ENCODE measurements at places on chromosomes 3 and 15.

GRCh38 chr3:126087552-126088175 lies 3.7 kb upstream of the SLC41A3 start:
- DNase-seq: no peak

DNA sequence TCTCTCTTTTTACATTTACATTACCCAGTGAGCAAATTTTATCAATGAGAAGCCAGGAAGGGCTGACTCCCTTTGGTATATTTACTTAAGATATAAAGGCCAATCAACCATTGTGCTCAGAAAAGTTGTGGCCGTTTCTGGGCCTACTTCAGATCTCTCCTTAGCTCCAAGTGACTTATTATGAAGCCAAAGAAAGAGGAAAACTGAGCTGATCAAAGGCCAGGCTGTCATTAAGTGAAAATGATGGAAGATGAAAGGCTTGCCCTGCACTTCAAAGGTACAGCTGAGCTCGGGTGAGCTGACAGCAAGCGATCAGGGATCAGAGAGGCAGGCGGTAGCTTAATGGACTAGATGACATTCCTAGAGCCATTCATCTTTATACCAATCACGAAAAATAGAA lies 24.8 kb downstream of the VGLL4 start:
- no peak for DNase-seq

GRCh38 chr3:13846716-13847570 lies 32.9 kb downstream of the WNT7A start:
- DNase-seq: no peak

GRCh38 chr3:48151058-48151806 lies 37.0 kb downstream of the CDC25A start:
- DNase-seq: peak; percentile 57

DNA sequence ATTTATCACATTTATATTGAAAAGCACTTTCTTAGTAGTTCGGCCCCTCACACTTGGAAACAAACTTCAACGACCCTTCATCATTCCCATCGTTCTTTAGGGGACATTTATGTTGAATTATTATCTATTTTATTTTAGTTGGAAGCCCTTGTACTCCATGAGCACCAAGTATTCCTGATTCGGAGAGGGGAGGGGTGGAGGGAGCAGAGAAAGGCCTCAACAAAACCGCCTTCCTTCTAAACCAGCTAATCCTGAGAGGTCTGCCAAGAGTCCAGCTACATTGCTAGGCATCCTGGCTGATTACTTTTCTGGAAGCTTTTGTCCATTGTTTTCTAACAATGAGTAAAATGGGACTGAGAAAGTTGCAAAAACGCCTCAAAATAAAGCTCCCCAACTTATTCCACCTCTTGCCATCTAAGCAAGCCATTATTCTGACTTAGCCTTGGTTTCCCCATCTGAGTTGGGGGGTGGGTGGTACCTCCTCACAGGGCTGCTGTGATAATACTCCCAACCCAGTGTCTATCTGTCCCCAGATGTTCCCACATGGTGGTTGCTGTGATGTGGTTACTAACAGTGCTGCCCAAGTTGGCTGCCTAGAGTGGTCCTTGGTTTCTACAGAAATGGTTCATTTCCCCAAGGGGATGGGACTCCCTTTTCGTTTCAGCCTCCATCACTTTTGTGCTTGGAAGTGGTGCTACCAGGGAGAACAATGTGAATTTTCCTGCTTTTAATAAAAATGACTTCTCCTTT lies 1.2 kb upstream of the TMEM158 start:
- DNase-seq: no peak

DNA sequence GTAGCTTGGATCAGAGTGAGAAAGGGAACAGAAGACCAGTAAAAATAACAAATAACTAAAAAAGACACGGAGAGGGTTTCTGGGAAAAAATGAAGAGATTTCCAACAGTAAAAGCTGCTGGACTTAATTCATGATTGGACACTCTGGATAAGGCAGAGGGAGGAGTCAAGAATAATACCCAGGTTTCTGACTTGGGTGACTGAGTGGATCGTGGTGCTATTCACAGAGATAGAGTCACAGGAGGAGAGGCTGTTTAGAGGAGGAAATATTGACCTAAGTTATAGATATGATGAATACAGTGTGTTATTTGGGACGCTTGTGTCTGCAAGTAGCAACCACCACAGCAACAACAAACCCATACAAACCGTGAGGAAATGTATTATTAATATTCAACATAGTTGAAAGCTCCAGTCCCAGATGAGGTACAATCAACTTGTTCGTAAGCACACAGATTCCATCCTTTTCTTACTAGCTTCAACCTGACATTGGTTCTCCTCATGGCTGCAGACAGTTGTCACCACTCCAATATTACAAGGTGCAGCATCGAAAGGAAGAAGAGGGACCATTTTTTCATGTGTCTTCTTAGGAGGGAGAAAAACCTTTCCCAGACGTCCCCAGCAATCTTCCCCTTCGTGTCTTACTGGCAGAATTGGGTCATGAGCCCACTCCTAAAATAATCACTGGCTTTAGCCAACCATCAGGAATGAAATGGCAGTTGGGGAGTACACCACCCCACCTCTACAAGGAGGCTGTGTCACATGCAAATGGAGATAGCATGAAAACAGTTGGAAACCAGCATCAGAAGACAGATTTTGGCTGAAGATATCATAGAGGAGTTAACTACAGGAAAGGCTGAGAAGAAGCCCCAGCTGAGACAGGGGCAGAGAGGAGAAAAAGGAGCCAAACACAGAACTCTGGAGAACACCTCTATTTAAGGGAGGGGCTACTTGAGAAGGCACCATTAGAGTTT lies 387.8 kb downstream of the SHQ1 start:
- no peak for DNase-seq

DNA sequence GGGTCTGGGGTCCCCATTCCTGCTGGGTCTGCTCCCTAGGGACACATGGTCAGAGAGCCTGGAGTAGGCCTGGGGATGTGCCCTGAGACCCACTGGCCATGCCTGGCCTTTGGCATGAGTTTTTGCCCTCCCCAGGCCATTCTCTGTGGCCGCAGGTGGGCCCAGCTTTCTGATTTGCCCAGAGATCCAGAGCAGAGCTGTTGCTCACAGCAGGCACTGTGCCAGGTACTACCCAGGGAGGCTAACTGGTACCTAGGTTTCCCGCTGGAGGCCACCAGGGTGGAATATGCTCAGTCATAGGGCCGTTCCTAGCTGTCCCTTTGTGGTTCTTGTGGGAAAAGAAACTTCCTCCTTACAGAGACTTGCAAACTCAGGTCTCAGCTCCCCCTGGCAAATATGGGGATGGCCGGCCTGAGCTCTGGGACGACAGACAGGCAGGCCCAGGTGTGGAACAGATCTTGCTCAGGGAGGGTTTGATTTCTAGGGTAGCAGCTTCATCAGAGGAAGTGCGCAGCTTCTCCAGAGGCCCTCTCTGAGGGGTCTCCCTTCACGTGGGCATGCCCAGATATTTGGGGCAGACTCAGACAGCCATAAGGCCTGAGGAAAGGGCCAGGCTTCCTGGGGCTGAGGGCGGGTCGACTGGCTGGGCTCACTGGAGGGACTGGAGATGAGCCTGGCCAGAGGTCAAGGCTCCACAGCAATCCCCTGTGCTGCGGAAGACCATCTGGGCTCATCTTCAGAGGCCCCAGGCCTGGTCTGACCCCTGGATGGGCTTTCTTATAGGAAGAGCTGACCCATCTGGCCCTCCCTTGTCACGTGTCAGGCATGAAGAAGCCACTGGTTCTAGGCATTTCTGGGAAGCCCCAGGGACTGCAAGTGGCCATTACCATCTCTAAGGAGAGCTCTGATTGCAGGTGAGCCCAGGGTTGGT lies 28.0 kb downstream of the ACAA1 start:
- no peak for DNase-seq

DNA sequence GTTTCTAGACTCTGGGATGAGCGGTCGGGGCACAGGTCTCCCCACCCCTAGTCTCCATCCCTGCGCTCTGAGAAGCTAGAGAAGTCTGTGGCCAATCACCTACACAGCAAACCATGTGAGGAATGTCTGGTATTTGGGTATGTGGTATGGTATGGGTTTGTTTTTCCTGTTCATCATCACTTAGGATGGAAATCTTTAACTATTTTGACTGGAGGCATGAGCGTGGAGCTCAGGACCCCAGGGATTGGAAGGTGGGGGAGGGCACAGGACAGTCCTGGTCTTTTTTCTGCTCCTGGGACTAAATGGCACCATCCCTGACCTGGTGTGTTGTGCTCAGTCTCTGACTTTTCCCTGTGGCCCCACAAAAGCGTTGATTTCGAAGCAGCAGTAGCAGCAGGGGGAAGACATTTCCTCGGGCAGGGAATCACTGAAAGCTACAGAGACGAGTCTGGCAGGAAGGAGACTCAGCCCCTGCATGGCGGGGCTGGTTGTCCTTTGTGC lies 191.7 kb upstream of the TPM1 start:
- no peak for DNase-seq

DNA sequence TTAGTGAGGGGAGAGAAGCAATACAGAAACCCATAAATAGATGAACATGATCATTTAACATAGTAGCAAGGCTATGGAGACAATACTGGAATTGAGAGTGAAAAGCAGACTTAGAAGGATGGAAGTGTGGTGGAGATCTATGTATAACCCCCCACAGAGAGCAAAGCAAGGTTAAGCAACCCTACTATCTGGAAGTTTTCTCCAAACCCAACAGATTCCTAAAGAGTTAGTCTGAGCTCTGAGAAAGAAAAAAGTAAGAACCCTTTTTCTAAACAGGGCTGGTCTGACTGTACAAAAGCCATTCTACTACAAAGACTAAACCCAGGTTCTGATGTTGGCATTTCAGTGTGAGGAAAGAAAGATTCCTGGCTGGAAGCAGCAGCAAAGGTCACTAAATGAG lies 153.2 kb downstream of the WNT5A start:
- DNase-seq: no peak

DNA sequence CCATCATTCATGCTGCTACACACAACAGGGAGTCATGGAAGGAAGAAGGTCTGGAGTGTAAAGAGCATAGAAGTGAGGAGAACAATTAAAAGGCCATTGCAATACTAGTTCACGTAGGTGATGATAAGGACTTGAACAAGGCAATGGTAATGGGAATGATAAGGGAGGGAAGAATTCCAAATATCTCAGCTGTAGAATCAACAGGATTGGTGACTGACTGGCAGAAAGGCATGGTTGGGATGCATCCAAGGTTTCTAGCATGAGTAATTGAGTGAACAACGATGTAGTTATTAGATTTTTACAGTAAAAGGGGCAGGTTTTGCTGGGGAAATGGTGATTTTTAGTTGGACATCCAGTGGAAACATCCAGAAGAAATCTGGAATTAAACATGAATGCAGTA lies 2.4 kb upstream of the SEC62 start:
- no peak for DNase-seq

GRCh38 chr3:98188545-98188944 lies 22.0 kb downstream of the OR5H15 start:
- DNase-seq: no peak

GRCh38 chr3:151560738-151561137 lies 99.9 kb upstream of the IGSF10 start:
- no peak for DNase-seq

- DNase-seq: no peak
These were observed 79.3 kb upstream of the SKOR1 start for GRCh38 chr15:67746022-67746421.

- no peak for DNase-seq
These were observed 476.8 kb downstream of the C3orf38 start for GRCh38 chr3:88626456-88627120.

DNA sequence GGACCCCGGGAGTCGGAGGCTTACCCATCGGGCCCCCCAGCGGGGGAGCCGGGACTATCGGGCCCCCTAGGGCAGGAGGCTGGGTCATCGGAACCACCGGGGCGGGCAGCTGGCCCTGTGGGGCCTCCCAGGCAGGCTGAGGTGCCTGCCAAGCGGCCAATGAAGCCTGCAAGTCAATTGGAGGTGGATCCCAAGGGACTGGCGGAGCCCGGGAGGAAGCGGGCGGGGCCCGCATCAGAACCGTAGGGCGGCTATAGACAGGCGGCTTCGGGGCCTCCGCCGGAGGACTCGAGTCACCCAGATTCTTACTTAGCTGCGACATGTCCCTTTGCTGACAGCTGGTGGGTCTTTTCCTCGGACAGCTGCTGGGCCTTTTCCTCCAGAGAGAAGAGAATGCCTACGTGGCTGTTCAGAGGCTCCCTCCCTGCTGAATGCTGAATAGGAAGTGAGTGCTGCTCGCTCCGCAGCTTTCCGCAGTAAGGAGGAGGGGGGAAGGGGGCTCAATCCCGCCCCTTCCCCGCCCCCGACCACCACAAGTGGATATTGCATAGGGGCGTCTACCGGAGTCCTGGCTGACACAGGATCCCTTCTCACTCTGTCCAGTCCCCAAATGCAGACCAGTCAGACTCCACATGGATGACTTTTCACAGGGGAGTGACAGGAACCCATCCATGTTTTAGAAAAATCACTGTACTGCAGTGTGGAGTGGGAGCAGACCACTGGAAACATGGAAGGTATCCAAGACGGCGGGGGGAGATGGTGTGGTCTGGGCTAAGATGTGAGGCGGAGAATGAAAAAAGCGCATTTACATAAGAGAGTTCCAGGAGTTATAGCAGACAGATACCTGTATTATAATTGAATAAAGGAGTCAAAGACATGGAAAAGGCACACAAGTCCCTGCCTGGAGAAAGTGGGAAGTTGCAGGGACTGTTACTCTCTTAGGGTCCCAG lies at the start of gene MAGEL2:
Gene MAGEL2, minus strand, starts transcription at position 447 of the 950 bp plus-strand sequence. Its CDS starts 125 bp downstream, at position 322.
- no peak for DNase-seq

- no peak for DNase-seq
These were observed 1039.2 kb downstream of the ROBO1 start for GRCh38 chr3:78728406-78729145.

GRCh38 chr15:56074481-56075265 lies 81.3 kb upstream of the NEDD4 start:
- no peak for DNase-seq

DNA sequence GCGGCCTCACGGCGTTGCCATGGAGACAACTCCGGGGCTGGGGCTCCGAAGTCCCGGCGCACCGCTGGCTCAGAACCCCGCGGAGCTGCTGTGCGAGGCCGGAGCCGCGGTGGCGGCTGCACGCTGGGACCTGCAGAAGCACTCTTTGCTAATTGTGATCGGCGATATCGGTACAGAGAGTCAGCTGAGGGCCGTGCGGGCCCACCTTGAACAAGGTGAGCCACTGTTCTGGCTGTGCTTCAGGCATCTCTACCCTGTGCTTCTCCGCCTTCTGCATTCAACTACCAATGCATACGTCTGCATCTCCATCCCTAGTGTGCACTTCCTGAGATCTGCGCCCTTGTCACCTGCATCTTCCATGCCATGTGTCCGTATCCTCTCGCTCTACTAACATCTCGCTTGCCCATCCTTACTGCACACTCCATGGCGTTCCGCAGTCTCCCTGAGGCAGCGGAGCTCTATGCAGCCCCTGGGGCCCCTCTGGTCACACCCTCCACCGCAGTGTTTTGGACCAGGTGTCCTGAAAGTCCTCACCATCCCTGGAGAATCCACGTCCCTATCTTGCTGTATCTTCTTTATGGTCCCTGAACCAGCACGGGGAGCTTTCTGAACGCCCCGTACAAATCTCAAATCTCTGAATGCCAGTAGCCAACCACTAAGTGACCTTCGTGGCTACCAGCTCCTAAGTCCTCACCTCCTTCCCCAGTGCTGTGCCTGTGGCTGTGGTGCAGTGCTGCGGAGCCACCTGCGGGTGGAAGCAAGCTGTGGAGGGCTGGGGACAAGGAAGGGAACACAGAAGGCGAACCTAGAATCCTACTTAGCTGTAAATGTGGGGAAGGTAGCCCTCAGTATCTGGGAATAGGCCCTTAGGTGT lies 6.2 kb upstream of the MAP1A start:
- DNase-seq: no peak

GRCh38 chr3:139555249-139555648 lies 15.7 kb upstream of the RBP1 start:
- no peak for DNase-seq

- no peak for DNase-seq
These were observed 41.8 kb downstream of the CHSY1 start for GRCh38 chr15:101210058-101210457.

- no peak for DNase-seq
These were observed 777 bp downstream of the RNU5B-1 start for GRCh38 chr15:65305150-65305758.
